ENCODE measurements at places on chromosomes 11 and 22.

- no peak for DNase-seq
Measured at GRCh38 chr22:38069372-38070249, 12.4 kb downstream of the PICK1 start.

DNA sequence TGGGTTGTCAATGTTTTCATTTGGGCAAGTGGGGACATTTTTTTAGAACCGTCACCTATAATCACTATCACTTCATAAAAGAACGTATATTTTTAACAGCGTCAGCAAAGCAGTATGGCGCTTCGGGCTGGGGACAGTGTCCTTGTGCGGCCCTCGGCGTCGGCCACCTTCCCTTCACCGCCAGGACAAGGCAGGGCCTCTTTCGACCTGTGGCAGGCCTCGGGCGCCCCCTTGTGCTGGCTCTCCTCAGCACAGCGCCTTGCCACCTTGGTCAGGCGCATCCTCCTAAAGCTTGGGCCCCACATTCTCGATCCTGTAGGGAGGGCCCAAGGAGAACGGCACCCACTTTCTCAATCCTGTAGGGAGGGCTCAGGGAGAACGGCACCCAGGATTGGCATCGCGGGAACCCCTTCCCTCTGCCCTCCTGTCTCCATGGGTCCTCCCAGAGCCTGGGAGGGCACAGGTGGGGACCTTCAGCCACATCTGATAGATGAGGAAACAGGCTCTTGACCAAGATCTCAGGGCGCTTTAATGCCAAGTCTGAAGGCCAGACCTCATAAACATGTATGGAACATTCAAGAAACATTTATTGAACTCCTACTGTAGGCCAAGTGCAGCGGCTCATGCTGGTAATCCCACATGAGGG is 11.5 kb upstream of the FADD start:
- DNase-seq: no peak

DNA sequence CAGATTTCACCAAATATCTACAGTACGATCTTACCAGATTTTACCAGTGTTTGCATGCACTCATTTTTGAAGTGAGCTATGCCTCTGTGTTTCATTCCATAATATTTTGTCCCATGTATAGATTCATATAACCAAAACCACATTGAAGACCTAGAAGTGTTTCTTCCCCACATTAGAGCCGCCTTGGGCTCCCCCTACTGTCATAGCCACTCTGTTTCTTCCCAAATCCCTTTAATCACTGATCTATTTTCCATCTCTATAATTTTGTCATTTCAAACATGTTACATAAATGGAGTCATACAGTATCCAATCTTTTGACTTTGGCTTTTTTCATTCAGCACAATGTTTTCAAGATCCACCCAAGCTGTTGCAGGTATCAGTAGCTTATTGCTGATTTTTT is 12.7 kb downstream of the MRGPRX3 start:
- DNase-seq: no peak

- DNase-seq: no peak
Measured at GRCh38 chr11:27317751-27318150, 45.3 kb downstream of the CCDC34 start.

GRCh38 chr22:20025401-20026203 is 4.7 kb downstream of the TANGO2 start:
- DNase-seq: no peak

- DNase-seq: no peak
Measured at GRCh38 chr11:113046866-113047265, 85.6 kb downstream of the NCAM1 start.

- no peak for DNase-seq
Measured at GRCh38 chr11:108854346-108854745, 189.5 kb downstream of the DDX10 start.

DNA sequence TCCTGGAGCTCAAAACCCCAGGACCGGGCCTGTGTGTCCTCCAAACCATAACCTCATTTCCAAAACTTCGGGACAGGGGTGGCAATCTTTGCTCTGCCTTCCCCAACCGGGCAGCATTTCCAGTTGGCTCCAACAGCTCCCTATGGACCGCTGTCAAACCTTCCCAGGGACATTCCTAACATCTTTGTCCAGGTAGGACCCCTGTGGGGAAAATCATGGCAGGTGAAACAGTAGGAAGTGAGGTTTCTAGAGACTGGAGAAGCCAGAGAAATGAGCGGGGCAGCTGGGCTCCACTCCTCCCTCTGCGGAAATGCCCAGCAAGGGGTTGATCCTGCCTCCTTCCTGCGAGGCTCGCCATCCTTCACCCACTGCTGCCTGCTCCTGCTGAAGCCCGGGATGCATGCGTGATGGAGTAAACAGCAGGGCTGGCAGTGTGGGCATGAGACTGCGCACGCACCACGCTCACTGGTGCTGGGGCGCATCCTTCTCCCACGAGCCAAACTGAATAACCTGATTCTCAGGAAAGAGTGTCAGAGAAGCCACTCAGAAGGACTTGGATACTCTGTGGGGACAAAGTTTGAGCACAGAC is 136.4 kb downstream of the BUD13 start:
- DNase-seq: no peak

DNA sequence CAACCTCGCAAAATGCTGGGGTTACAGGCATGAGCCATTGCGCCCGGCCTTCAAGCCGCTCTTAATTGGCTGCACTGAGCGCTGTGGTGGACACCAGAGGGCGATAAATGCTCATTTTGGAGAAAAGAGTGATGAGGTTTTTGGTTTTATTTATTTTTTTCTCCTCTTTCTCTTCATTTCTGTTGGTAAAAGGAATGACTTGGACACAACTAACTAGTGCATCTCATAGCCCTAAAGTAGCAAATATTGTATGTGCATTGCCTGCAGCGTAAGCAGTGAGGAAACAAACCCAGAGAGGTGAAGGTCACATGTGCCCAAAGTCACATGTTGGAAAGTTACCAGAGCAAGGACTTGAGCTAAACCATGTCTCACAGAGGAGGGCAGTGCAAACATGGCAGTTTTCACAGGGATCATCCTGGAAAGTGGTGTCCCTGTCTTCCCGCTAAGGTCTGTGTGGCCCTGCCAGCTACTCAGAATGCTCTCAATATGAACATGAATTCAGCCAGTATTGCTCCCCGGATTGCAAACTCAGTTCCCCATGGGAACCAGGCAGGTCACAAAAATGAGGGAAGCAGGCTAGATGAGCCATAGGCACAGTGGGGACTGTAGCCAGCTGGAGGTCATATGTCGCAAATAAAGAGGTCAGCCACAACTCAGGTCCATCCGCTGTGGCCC is 8.6 kb upstream of the CD82 start:
- peak; percentile 52 for DNase-seq

- DNase-seq: no peak
Measured at GRCh38 chr22:50031189-50032091, 18.9 kb upstream of the IL17REL start.

GRCh38 chr11:65499713-65500386 is 1.0 kb downstream of the MALAT1 start:
- no peak for DNase-seq

GRCh38 chr11:115067471-115067870 is 389.1 kb downstream of the NXPE2 start:
- no peak for DNase-seq

DNA sequence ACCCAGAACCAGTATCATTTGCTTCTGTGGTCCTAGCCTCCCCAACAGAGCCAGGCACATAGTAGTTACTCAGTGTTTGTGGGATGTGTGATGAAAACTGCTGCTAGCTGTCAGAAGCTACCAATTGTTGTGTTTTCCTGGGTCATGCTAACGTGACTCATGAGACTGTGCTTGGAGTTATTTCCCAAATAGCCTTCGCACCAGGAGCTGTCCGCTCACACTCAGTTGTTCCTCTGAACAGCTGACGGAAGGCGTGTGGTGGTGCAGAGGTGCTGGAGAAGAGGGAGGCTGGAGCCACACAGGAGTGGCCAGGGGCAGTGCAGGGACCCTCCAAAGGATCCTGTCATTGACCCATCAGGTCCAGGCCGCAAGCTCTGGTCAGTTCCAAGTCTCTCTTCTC is 53.9 kb upstream of the TBCEL start:
- no peak for DNase-seq

- DNase-seq: no peak
Measured at GRCh38 chr22:49826603-49827270, 936 bp downstream of the BRD1 start.

GRCh38 chr22:35660291-35661127 is 12.3 kb downstream of the APOL6 start:
- peak; percentile 29 for DNase-seq

DNA sequence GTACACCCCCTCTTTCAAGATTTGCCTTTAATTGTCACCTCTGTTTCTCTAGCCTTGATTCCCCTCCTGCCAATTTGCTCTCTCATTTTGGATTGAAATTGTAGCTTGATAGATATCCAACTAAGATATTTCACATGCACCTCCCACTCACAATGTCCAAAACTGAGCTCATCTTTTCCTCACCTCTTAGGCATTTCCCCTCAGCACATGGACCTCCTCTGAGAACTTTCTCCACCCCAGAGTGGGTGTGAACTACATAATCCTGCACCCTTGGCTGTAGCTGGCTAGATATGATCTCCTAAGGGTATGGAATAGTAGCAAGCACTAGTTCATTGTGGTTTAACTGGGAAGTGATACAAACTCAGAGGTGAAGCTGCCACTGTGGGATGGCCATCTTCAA is 91.5 kb upstream of the SESN3 start:
- DNase-seq: no peak

DNA sequence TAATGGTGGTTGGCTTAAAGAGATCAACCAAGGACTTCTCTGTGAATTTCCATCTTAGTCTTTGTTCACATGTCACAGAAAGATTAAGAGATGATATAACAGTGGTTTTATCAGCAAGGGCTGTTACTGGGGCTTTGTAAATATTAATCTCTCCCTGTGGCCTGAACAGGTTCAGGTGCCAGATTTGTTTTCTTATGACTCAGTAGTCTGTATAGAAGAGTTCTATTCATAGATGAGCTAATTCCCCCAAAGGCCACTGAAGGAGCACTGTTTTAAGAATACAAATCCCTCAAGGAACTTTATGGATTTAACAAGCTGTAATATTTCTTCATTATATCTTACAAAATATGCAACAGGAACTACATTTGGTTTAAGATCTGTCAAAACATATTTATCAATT is 50.4 kb downstream of the TCP11L1 start:
- no peak for DNase-seq

GRCh38 chr22:46895753-46896152 is 133.3 kb downstream of the TBC1D22A start:
- DNase-seq: no peak

DNA sequence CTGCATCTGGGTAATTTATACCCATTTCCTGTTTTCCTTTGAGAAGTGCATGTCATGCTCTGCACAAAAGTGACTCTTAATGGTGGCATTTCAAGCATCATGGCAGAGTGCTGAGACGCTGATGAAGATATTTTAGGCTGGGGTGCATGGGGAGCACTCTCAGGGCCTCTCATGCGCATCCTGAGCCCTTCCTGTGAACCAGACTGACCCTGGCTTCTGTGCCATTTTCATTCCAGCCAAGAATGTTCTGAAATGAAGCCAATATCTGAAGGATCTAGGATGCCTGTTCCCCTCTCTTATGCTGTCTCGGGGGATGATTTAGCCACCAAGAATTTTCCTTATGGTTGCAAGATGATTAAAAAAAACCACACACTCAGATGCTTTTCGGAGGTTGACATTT is 61.5 kb downstream of the MIAT start:
- DNase-seq: no peak

- DNase-seq: no peak
Measured at GRCh38 chr11:94586546-94586945, 19.4 kb downstream of the PIWIL4 start.

GRCh38 chr11:7381937-7382336 is 103.4 kb upstream of the OLFML1 start:
- no peak for DNase-seq

DNA sequence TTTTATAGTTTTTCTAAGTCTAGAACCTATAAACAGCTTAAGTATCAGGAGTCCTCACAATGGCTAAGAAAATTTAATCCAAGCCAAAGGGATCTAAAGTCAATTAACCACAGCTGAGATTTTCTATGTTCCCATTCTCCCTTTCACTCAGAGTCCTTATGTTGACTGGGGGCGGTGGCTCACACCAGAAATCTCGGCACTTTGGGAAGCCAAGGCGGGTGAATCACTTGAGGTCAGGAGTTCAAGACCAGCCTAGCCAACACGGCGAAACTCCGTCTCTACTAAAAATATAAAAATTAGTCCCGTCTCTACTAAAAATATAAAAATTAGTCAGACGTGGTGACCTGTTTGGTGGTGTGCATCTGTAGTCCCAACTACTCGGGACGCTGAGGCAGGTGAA is 6.9 kb downstream of the RDX start:
- DNase-seq: no peak

DNA sequence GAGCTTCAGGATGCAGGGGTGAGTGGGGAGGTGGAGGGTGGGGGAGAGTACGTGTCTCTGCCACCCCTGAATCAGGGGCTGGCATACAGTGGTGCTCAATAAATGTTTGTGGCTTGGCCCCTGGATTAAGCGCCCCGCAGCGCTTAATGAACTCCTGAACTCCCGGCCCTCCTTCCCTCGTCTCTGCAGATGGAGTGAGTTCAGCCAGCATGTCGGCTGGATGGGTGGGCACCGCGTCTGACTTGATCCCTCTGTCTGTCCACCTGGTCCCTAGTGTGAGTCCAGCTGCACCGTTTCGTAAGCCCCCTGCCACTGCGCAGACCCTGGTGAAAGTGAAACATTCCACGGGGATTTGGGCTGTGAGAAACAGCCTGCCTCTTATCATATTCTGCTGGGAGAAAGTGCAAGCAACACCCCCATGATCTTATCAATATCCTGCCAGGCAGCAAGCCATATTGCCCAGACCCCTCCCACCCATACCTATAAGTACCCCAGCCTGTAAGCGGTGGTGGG is 12.0 kb upstream of the MRGPRD start:
- no peak for DNase-seq

- DNase-seq: no peak
Measured at GRCh38 chr22:24071686-24072085, 60.6 kb downstream of the CABIN1 start.

DNA sequence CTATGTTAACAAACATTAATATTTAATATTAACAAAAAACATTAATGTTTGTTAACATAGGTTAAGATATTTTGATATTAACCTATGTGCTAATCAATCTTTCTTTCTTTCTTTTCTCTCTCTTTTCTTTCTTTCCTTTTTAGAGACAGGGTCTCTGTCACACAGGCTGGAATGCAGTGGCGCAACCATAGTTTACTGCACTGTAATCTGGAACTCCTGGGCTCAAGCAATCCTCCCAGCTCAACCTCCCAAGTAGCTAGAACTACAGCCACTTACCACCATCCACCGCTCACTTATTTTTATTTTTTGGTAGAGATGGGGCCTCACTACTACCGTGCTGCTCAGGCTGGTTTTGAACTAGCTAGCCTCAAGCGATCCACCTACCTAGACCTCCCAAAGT is 13.2 kb downstream of the SIK3 start:
- no peak for DNase-seq

GRCh38 chr11:34235591-34236071 is 122.2 kb downstream of the ABTB2 start:
- no peak for DNase-seq

- DNase-seq: no peak
Measured at GRCh38 chr22:39773976-39774539, 119.5 kb downstream of the ENTHD1 start.

- DNase-seq: no peak
Measured at GRCh38 chr11:38791346-38791961, 2193.4 kb upstream of the RAG2 start.

GRCh38 chr11:112388496-112388895 is 127.8 kb upstream of the PLET1 start:
- DNase-seq: no peak

Measured in stimulated activated CD8-positive, alpha-beta memory T cell treated with anti-CD3 and anti-CD28 coated beads, Interleukin-7, amount 100 ng/mL, for 1 hour (primary cell).